Vagina (tissue), 2 donors: ENCODE measurements at places on chromosomes 16 and 17. TPM values are rescaled to one million over a fixed set of nuclear protein-coding genes. Genes with fewer than 3 reads are reported as not detected.

DNA sequence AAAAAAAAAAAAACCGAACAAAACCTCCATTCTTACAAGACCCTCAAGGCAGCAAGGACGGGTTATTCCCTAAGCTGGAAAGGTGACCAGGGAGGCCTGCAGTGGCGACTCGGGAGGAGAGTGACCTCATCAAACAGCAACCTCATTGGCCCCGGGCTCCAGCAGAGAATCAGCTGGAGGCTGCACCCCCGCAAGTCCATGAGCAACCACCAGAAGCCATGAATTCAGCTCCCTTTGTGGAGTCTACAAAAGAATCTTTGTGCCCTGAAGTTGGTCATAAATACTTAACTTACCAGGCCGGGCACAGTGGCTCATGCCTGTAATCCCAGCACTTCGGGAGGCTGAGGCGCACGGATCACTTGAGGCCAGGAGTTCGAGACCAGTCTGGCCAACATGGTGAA is 80.9 kb upstream of the CREBBP start:
- no peak for DNase-seq

The C17orf100 gene
- total RNA-seq: 3.2 TPM

- no peak for DNase-seq
Measured at GRCh38 chr17:1480747-1481465, 11.6 kb downstream of the MYO1C start.

DNA sequence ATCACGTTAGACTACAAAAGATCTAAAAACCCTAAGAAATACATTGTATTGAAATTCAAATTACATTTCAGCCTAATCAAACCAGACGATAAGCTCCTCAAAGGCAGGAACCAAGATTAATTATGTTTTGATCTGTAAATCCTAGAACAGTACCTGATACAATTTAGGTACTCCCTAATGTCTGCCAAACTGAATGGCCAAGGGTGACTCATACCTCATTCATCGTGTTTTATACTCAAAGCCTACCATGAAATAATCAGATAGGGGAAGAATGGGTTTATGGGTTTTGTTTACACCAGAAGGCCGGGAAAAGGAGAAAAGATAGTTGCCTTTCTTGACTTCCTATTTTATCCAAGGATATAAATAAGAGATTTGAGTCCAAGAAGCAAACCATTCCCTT is 19.3 kb downstream of the MMD start:
- DNase-seq: no peak

DNA sequence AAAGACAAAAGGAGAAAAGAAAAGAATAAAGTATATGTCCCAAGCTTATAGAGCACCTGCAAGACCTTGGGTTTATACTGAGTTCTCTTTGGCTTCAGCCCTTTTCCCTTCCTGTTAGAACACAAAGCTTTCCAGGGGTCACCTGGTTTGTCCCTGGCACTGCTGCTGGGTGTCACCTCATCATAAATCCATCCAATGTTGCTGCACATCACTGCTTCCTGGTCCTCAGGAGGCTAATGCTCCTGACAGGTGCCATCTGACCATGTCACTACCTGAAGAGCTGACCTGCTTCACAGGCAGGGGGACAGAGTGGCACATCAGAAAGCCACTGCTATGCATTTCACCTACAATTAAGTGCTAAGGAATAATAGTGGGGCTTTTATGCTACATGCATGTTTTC is 164.6 kb upstream of the ELAC2 start:
- no peak for DNase-seq

GRCh38 chr17:62929320-62929719 is 36.7 kb upstream of the TANC2 start:
- no peak for DNase-seq

- DNase-seq: no peak
Measured at GRCh38 chr16:14423344-14423743, 206.7 kb downstream of the PARN start.

DNA sequence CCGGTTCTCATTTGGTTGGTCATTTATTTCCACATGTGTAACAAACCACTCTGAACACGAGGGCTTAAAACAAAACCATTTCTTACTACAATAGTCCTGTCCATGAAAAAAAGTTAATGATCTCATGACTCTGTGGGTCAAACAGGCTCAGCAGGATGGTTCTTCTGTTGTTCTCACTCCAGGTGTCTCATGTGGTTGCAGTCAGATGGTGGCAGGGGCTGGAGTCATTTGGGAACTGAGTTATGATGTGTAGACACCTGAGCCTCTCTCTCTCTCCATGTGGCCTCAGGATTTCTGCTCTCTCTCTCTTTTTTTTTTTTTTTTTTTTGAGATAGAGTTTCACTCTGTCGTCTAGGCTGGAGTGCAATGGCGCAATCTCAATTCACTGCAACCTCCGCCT is 55.4 kb downstream of the RTN4RL1 start:
- DNase-seq: no peak

- no peak for DNase-seq
Measured at GRCh38 chr17:81173052-81173761, 7.2 kb upstream of the AATK start.

DNA sequence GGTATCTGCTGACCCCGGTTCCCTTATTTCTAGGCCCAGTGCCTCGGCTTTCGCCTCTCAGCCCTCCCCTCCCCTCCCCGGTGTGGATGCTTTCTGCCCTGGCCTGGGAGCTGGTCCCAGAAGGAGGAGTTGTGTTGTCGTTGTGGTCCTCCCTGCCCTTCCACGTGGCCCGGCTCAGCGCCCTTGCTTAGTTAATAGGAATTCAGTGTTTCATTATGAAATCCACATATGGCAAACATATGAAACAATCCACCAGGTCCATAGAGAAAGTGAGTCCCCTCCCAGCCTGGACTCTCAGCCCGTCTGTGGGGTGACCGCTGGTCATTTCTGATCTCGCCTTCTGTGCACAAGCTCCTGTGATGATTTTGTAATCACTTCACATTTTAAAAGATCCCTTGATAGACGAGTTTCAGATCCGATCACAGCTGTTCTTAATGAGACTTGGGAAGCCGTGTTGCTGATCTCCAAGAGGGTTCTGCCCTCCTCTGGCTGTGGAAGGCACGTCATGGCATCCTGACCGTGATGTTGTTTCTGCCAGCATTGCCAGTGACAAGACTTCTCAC is 112.1 kb downstream of the BANP start:
- no peak for DNase-seq

The SGSM2 gene
- total RNA-seq: 60.2 TPM

GRCh38 chr16:11401161-11402050 is 56.1 kb downstream of the RMI2 start:
- DNase-seq: no peak

The CLEC3A gene
- total RNA-seq: not detected

DNA sequence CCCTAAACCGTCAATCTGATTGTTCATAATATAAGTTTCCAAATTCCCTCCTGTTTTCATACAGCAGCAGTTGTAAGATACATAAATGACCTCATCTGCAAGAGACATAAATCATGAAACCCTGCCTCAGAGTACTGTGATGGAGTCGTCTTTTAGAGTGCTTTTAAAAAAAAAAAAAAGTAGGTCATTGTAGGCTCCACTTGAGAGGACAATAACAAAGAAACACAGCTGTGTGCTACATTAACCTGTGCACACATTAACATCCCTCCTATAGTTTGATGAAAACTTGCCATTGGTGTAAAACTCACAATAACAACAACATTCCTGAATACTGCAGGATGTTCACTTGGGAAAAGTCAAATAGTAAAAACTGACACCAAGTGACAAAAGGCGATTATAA is 56.5 kb downstream of the XPO6 start:
- no peak for DNase-seq

GRCh38 chr17:320139-320538 is 32.5 kb downstream of the RPH3AL start:
- DNase-seq: no peak

The HEATR9 gene
- not detected for total RNA-seq

GRCh38 chr16:12661656-12662172 is 142.0 kb downstream of the CPPED1 start:
- DNase-seq: no peak

GRCh38 chr16:85512808-85513115 is 100.4 kb upstream of the GSE1 start:
- DNase-seq: no peak

GRCh38 chr16:53947642-53948041 is 243.7 kb downstream of the FTO start:
- DNase-seq: no peak

DNA sequence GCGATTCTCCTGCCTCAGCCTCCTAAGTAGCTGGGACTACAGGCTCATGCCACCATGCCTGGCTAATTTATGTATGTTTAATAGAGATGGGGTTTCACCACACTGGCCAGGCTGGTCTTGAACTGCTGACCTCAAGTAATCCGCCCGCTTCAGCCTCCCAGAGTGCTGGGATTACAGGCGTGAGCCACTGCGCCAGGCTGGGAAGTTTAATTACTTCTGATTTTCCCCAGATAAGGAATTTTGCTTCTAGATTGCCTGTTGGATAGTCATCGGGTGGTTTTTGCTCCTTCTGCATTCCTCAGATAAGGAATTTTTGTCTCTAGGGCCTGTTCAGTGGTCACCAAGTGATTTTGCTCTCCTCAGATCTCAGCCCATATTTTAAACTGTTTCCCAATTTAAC is 112.5 kb downstream of the MAP2K4 start:
- no peak for DNase-seq

DNA sequence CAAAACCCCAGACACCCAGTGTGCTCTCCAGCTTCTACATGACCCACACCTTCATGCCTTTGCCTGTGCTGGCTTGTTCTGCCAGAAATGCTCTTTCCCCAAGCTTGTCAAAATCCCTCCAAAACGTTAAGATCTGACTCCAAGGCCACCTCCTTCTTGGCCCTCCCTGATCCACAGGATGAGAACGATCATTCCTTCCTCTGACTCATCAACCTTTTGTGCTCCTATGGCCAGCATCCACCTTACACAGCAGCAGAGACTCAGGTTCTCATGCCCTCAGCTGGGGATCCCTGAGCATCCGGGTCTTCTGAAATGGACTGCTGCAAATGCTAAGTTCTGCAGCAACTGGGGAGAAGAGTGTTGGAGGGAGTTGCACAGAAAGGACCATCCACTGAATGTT is 2.9 kb downstream of the ZBTB4 start:
- DNase-seq: no peak

- DNase-seq: no peak
Measured at GRCh38 chr17:42855048-42855596, 4.1 kb downstream of the AOC3 start.

- DNase-seq: no peak
Measured at GRCh38 chr17:38733282-38733981, 3.3 kb downstream of the CISD3 start.

DNA sequence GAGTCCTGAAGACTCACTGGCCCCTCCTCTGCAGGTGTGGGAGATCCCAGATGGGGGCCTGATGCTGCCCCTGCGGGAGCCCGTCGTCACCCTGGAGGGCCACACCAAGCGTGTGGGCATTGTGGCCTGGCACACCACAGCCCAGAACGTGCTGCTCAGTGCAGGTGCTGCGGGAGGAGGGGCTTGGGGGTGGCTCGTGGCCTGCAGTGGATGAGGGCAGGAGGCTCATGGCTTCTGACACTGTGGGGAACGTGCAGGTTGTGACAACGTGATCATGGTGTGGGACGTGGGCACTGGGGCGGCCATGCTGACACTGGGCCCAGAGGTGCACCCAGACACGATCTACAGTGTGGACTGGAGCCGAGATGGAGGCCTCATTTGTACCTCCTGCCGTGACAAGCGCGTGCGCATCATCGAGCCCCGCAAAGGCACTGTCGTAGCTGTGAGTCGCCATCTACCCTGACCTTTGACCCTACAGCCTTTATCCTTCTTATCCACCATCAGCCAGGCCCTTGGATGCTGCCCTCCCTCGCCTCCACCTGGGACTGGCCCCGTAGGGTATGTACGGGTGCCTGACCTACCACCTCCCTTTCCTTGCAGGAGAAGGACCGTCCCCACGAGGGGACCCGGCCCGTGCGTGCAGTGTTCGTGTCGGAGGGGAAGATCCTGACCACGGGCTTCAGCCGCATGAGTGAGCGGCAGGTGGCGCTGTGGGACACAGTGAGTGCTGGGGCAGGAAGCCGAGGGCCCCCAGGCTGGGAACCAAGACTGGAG is 3.6 kb downstream of the CORO1A start:
- DNase-seq: no peak

GRCh38 chr16:58269526-58269925 is 25.3 kb downstream of the PRSS54 start:
- no peak for DNase-seq

- DNase-seq: no peak
Measured at GRCh38 chr16:87715658-87716057, 50.1 kb downstream of the KLHDC4 start.

The USP22 gene
- 79.1 TPM for total RNA-seq

DNA sequence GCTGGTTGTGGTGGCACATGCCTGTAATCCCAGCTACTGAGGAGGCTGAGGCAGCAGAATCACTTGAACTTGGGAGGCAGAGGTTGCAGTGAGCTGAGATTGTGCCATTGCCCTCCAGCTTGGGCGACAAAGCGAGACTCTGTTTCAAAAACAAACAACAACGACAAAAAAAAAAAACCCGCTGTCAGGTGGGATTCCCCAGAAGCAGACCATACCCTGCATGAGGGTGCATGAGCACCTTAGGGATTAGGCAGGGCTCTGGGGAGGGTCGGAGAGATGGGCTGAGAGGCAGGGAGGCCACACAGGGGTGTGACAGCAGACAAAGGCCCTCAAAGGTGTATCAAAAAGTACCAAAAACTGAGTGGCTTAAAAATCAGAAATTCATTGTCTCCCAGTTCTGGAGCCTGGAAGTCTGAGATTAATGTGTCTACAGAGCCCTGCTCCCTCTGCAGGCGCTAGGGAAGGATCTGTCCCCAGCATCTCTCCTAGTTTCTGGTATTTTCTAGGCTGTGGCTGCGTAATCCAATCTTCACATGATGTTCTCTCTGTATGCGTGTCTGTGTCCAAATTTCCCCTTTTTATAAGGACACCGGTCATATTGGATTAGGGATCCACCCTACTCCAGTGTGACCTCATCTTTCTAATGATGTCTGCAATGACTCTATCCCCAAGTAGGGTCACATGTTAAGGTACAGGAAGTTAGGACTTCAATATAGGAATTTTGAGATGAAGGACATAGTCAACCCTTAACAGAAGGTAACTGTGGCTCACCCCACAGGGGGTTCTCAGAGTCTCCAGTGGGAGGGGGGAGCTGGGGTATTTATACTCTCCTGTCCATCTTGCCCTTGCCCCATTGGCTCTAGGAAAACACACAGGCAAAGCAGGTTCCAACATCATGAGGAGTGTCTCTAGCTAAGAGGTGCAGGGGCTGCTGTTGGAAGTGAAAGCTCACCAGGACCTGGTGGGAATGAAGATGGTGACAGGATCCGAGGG is 13.6 kb upstream of the TVP23A start:
- no peak for DNase-seq

GRCh38 chr17:61420745-61421398 is 21.2 kb downstream of the TBX2 start:
- peak; percentile 64 for DNase-seq
